ENCODE measurements at places on chromosomes 3 and 15. TPM values are rescaled to one million over a fixed set of nuclear protein-coding genes. Genes with fewer than 3 reads are reported as not detected.
A peak's percentile ranks its signal among the peaks of the same experiment; 100 is the strongest.

DNA sequence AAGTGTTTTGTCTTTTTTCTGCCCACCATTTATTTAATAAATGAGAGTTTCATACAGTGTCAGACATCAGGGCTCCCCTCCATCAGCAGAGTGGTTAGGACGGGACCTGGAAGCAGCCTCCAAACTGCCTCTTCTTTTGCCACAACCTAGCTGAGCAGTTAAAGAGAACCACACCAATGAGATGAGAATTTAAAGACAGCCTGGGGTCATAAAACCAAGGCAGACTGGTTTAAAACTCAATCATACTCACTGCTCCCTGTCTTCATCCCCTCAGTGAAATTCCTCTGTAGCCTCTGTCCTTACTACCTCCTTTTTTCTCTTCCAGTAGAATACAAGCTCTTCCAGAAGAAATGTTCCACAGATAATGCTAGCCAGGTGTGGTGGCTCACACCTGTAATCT, 78.7 kb downstream of the WWTR1 start:
- no peak for DNase-seq

GRCh38 chr3:194395212-194395611, 3.9 kb downstream of the GP5 start:
- no peak for DNase-seq

- peak; percentile 3 for DNase-seq
These were observed 101.2 kb upstream of the TP63 start for GRCh38 chr3:189529889-189530471.

- no peak for DNase-seq
These were observed 142.7 kb downstream of the NSMCE3 start for GRCh38 chr15:29126821-29127461.

DNA sequence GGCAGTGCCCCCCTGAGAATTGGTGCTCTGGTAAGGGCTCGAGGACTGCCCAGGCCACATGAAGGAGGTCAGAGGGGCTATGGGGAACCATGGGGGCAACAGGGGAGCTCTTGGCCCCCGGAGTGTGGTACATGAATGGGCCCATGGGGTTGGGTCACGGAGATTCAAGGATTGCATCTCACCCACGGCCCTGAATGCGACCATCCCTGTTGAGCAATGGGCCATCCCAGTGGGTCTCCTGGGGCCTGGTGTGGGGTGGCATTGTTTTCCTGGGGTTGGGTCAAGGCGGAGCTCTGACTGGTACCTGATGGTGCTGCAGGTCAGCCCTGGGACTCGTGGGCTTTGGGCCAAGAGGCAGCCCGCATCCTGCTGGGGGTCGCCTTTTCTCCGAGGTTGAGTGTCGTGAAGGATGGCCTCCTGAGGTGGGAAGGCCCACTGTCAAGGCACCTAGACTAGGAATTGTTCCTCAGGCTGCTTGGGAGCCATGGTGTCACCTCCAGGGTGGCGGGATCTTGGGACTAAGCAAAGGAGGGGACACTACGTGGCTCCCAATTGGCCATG, 198.3 kb downstream of the UBE3A start:
- DNase-seq, result no peak

DNA sequence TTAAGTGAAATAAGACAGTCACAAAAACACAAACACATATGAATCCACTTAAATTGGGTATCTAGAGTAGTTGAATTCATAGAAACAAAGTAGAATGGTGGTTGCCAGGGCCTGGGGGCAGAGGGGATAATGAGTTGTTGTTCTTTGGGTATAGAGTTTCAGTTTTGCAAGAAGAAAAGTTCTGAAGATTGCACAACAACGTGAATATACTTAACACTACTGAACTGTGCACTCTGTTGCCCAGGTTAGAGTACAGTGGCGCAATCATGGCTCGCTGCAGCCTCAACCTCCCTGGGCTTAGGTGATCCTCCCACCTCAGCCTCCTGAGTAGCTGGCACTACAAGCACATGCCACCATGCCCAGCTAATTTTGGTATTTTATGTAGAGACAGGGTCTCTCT, 14.9 kb downstream of the GRAMD2A start:
- no peak for DNase-seq

- peak; percentile 15 for DNase-seq
These were observed 62.5 kb upstream of the ANKRD28 start for GRCh38 chr3:15860014-15860934.

- DNase-seq, result no peak
These were observed 156.1 kb downstream of the DIPK2A start for GRCh38 chr3:144127700-144128099.

DNA sequence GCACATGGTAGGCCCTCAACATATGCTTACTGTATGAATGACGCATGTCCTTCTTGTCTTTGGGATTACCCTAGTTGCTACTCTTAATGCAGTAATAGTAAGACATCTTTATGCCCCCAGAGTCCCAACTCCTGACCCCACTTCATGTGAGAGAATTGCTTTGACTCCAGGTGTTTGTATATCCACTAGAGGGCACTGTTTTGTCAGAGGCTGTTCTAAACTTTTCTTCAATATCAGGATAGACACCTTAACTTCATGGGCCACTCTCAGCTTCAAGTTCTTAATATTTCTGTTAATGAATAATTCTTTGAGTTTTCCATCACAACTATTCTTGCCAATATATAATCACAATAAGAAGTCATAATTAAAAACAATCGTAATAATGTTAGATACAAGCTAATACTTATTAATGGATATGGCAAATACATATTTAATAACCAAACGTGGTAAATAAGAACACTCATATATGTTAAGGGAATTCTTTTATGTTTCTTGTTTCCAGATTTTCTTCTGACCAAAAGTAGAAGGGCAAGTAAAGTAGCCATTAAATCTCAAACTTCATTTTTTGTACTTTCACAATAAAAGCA, 337.2 kb upstream of the DNAJC19 start:
- no peak for DNase-seq

DNA sequence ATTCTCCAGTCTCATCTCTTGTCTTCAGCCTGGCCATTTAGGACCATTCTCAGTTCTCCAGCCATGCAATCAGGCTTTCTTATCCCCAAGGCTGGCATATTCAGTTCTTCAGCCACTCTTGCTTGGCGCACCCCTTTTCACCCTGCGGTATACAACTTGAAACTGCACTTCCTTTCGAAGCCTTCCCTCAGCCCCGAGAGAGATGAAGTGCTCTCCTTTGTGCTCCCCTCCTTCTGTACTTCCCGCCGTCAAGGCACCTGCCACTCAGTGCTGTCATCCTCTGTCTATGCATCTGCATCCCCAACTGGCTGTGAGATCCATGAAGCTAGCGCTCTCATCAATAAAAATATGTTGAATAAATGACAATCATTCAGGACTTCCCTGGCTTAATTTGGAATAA, 45.7 kb downstream of the MORC1 start:
- DNase-seq, result no peak

GRCh38 chr3:146781606-146782005, 176.5 kb upstream of the PLSCR5 start:
- no peak for DNase-seq

DNA sequence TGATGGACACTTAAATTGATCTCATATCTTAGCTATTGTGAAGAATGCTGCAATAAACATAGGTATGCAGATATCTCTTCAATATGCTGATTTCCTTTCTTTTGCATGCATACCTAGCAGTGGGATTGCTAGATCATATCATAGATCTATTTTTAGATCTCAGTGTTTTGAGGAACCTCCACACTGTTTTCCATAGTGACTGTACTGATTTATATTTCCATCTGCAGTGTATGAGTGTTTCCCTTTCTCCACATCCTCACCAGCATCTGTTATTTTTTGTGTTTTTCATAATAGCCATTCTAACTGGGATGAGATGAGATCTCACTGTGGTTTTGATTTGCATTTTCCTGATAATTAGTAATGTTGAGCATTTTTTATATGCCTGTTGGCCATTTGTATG, 17.1 kb upstream of the RASA2 start:
- no peak for DNase-seq

GRCh38 chr3:124273651-124274050, 281.7 kb upstream of the ROPN1 start:
- DNase-seq, result no peak

- DNase-seq, result peak; percentile 43
These were observed 13.4 kb downstream of the PML start for GRCh38 chr15:74007820-74008371.

DNA sequence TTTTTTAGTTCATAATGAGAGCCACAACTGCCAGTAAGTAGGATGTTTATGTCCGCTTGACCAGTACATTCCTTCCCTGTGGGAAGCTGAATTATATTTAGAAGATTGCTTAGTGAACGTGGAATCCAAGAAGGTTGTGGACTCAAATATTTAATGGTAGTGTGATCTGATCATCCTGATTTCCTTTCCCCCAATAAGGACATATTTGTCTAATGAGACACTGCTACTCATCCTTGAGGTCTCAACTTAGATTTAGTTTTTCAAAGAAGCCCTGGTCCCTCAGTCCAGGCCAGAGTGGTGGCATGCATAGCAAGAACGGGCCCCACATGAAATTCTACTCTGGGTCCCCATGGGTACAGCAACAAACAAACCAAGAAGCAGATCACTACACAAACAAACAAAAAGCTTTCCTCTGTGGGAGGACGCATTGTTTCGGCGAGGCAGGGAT, 60.8 kb downstream of the USP13 start:
- DNase-seq, result no peak

GRCh38 chr3:104137116-104137515, 1229.6 kb upstream of the ALCAM start:
- no peak for DNase-seq

DNA sequence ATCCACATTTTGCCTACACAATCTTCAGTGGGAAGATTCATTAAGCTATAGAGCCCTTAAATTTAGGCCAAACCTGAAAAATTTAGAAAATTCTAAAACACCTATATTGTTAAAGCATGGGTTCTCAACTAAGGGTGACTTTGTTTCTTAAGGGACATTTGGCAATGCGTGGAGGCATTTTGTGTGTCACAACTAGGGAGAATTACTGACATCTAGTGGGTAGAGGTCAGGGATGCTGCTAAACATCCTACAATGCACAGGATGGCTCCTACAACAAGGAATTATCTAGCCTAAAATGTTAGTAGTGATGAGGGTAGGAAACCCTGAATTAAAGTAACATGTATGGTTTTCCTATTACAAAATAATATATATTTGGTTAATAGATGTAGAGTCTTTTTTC, 55.8 kb downstream of the TBC1D5 start:
- DNase-seq, result no peak

DNA sequence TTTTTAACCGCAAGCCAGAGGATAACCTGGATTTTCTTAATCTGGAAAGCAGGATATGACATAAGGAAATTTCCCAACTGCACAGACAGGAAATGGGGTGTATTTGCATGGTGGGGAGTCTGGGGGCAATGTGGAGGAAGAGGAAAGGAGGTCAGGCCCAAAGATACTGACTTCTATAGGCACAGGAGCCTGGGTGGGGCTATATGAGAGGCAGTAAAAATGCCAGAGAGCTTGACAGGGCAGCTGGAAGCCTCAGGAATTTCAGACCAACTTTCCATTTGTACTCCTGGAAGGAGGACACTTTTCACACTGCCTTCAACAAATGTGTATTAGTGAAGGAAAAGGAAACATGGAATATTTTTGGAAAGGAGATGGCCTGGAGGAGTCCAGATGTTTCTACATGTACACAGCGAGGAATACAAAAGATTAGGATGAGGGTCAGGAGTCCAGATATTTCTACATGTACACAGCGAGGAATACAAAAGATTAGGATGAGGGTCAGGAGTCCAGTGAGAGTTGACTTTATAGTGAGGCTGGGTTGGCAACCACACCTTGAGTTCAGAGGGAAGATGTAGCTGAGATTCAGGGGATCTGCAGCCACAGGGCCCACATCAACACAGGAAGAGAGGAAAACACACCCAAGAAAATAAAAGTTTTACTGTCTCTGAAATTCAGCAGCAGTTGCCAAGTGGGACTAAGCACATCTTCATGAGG, 111.9 kb upstream of the PTPRG start:
- no peak for DNase-seq

The OCA2 gene
- total RNA-seq, result not detected

The ERC2 gene
- total RNA-seq, result 0.35 TPM

The CELF6 gene
- total RNA-seq, result 0.65 TPM

The RAD18 gene
- total RNA-seq, result 51.7 TPM

The CALML4 gene
- 6.0 TPM for total RNA-seq

The ATP13A5 gene
- total RNA-seq, result not detected

The MUC20 gene
- total RNA-seq, result 7.8 TPM

The PLSCR2 gene
- not detected for total RNA-seq

The FBXW12 gene
- total RNA-seq, result not detected
